ENCODE measurements at places on chromosomes 13 and 19.

GRCh38 chr19:23817519-23817918 lies 58.8 kb upstream of the ZNF681 start:
- no peak for DNase-seq

DNA sequence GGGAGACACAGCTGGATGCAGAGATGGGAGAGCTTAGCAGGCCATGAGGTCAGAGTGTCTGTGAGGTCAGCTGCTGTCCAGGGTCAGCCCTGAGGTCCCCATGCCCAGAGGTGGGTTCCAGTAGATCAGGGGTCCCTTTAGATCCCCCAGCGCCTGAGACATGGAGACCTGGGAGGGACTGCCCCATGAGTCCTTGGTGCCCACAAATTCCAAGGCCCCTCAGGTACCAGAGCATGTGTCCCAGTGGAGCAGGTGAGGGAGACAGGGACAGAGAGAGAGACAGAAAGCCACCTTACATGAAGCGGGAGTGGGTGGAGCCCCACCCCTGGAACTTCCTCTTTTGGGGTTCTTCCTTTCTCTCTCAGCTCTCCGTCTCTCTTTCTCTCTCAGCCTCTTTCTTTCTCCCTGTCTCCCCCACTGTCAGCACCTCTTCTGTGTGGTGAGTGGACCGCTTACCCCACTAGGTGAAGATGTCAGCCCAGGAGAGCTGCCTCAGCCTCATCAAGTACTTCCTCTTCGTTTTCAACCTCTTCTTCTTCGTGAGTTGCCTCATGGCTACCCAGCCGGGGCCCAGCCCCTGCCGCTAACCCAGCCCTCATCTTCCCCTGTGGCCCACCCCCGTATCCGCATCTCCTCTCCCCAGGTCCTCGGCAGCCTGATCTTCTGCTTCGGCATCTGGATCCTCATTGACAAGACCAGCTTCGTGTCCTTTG lies at the start of gene CD37:
Gene CD37 (plus strand): TSS at position 336 of the 713 bp plus-strand sequence. CDS start 135 bp downstream, at position 471.
- peak; percentile 62 for DNase-seq

GRCh38 chr19:45769821-45770191 lies 754 bp upstream of the SIX5 start:
- peak; percentile 71 for DNase-seq

DNA sequence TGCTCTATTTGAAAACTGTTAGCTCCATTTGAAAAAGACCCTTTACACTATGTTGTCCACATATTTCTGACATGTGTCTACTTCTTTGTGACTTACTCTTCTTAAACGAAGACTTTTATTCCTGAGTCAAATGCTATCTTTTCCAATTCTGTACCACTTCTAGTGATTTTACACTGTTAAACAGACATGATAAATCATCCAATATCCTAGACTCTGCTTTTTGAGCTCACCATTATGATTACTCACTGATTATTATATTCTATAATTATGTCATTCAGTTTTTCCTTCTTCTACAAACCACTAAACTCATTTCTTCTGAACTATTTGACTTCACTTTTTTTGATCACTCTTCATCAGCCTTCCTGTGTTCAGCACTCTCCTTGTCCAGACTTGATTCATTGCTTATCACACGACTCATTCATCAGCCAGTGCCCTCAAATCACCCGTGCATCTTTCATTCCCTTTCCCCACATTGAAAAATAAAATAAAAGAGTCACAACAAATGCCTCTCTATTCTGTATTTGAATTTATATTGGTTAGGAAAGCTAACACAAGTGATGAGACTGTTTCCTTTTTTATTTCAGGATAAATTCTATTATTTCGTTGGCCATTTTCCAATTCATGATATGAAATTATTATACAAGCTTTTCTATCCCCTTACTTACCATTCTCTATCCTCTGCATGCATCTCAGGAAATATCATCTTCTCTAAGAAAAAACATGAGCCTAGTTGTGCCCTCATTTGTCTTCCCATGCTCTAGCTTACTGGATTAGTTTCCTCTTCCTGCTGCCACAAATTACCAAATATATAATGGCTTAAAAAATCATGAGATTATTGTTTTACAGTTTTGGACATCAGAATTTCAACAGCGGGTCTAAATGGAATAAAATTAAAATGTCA lies 1482.1 kb upstream of the MIR17HG start:
- DNase-seq: no peak

GRCh38 chr19:34244611-34245299 lies 9.6 kb upstream of the GARRE1 start:
- no peak for DNase-seq

GRCh38 chr13:41613471-41613870 lies 156.1 kb downstream of the RGCC start:
- no peak for DNase-seq

DNA sequence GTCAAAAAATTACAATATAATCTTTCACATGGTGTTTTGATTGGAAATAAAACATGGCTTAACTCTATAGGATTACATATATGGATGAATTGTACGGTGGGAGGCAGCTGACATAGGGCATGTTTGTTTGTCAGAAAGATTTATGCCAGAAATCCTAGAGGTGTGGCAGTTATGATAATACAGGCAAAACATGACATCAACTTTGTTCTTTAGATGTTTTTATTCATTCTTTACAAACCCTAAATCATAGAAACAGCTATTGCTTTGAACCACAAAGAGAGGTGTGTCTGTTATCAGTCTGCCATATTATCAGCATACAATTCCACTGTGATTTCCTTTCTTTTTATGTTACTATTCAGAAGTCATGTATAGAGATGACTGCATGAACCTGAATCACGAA lies 8.2 kb upstream of the CLDN10 start:
- DNase-seq: no peak

- no peak for DNase-seq
These were observed 47.1 kb upstream of the ZMYM5 start for GRCh38 chr13:19910336-19911072.

DNA sequence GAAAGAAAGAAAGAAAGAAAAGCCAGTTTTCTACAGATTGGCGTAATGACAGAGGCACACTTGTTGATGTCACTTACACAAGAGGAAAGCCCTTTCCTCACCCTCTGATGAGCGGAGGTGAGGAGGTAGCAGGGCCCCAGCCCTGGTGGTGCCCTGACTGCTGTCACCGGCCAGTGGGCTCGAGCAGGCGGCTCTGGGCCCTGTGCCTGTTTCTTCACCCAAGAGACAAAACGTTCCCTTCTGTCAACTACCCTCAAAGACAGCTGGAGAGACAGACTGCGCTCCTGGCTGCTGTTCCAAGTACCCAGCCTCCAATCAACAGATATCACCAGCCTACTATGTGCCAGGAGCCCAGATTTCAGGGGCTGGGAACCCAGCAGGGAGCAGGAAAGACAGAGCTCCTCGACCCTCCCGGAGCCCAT lies 10.1 kb downstream of the EPS15L1 start:
- no peak for DNase-seq

- DNase-seq: no peak
These were observed 1.6 kb upstream of the PDE4C start for GRCh38 chr19:18227781-18228271.

- no peak for DNase-seq
These were observed 284.5 kb upstream of the PCDH20 start for GRCh38 chr13:61700181-61700580.

GRCh38 chr19:40442328-40443130 lies 1.6 kb downstream of the SERTAD3 start:
- DNase-seq: no peak

GRCh38 chr13:24288870-24289269 lies 20.5 kb upstream of the C1QTNF9 start:
- no peak for DNase-seq

- no peak for DNase-seq
These were observed 324.9 kb upstream of the GPC6 start for GRCh38 chr13:92901739-92902138.

- DNase-seq: no peak
These were observed 1556.0 kb downstream of the EFNB2 start for GRCh38 chr13:104979281-104980030.

DNA sequence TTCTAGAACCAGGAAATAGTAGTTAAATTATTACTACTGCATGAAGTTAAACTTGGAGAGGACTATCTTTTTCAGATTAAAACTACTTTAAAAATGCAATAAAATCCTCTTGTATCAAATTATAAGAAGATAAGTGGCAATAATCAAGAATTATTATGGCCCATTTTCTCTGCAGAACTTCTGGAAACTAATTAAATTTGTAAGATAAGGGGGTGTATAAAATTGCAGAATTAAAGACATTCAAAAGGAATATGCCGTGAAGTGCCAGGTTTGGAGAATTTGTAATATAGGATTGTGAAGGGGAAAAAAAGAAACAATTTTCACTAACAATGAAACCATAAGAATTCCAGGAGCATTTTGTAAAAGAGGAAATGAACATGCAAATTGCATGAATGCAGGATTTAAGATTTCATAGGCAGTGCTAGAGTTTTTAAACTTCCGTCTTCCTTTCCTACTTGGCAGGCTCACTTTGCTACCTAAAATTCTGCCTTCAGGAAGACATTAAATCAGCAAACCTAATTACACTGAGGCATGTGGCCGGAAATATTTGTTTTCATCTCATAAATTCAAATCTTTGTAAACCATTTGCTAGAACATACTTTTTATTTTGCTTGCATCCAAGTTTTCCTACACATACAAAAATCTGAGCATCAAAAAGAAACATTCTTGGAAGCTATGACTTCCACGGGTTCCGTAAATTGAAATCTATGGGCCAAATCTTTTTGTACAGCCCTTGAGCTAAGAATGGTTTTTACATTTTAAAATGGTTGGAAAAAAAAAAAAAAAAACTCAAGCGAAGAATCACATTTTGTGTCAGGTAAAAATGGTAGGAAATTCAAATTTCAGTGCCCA lies 166.9 kb downstream of the DCLK1 start:
- DNase-seq: no peak

- DNase-seq: no peak
These were observed 60.7 kb upstream of the MCF2L start for GRCh38 chr13:112908342-112908741.

DNA sequence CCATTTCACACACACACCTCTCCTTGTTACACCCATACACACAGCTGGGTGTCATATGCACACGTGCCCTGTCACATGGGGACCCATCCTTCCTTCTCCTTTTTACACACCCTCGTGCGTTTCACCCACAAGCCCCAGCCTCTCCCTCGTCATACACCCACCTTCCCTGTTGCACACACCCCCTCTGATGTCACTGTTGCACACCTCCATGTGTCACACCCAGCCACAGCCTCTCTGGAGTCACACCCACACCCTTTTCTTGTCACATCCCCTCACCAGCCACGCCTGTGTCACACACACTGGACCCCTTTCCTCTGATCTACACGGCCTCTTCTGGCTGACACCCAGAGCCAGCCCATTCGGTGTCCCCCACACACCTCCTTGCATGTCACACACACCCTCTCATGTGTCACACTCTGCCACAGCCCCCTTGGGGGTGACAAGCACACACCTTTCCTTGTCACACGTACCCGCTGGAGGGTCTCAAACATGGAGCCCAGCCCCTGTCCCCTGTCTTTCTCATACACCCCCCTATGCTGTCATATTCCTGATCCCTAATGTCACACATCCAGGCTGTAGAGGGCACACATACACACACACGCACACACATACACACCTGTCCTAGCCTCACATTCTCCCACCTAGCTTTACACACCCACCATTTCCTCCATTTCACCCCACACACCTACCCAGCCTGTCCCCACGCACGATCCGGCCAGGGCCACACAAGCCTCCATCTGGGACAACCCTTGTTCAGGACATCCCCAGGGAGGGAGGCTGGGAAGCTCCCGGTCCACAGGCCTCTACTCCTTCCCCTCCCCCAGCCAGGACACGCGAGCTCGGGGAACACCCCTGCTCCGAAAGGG lies 1.4 kb downstream of the NOVA2 start:
- DNase-seq: peak; percentile 47

DNA sequence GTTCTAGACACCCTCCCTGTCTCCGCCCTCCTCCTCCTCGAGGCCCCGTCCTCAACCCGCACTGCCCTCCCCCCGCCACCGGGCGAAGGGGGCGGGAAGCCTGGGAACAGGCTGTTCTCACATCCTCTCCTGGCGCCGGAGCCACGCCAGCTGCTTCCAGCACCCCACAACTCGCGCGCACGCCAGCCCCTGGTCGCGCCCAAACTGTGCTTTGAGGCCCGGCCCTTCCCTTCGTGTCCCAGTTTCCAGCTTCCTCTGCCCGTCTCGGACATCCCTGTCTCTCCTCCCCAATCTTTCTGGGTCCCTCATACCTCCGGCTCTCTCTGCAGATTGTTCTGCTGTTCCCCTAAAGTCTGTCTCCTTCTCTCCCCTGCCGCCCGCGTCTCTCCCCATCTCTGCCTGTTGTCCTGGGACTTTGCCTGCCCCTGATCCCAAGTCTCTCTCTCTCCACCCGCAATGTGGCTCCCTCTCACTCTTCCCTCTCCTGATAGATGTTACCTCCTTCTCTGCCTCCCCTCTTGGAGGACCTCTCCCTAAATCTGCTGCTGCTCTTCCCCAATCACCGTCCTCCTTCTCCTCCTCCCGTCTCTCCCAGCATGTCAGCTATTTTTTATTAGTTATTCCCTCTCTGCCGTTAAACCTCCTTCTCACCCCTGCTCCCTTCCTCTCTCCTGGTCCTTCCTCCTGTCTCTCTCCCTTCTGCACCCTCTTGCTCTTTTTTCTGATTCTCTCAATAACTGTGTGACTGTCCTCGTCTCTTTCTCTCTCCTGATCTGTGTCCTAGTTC lies 14.2 kb downstream of the DPF1 start:
- no peak for DNase-seq

DNA sequence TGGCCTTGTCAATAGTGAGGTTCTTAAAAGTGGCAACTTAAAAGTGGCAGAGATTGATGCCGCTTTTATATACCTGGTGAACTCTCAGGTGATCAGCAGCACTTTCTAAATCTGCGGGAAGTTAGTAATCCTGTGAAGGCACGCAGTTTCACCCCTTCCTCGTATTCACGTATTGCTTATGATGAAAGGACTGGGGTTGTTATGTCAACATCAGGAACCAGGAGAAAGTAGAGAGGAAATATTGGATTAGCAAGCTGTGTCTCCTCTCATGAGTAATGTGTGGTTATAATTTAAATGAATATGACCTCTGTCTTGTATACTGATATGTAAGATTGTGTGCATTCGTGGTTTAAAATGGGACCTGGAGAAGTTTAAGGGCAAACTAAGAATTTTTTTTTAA lies 544.6 kb downstream of the SLITRK6 start:
- no peak for DNase-seq

- no peak for DNase-seq
These were observed 28.4 kb downstream of the ZNF844 start for GRCh38 chr19:12092956-12093355.

GRCh38 chr13:39512687-39513086 lies 90.3 kb downstream of the LHFPL6 start:
- DNase-seq: no peak

All from central memory CD4-positive, alpha-beta T cell (primary cell).